AG20443 (cell line): ENCODE measurements at places on chromosomes 16 and 17.

DNA sequence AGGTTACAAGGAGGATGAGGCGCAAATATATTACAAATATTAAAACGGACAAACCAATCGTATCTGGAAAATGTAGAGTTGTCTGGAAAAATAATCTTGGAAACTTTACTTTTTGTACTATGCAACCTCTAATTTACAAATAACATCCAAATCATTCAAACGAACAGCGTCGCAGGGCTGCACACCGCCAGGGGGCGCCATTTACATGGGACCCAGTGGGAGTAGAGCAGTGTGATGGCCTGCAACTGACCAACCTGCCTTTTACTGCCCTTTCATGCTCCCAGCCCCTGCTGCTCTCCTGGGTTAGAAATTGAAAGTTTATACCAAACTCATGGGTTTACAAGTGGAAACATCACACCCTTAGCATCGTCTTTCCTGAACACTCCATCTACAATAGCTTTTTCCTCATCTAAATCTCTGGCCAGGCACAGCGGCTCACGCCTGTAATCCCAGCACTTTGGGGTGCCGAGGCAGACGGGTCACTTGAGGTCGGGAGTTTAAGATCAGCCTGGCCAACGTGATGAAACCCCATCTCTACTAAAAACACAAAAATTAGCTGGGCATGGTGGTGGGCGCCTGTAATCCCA, 10.0 kb downstream of the PITPNC1 start:
- peak; percentile 63 for DNase-seq

DNA sequence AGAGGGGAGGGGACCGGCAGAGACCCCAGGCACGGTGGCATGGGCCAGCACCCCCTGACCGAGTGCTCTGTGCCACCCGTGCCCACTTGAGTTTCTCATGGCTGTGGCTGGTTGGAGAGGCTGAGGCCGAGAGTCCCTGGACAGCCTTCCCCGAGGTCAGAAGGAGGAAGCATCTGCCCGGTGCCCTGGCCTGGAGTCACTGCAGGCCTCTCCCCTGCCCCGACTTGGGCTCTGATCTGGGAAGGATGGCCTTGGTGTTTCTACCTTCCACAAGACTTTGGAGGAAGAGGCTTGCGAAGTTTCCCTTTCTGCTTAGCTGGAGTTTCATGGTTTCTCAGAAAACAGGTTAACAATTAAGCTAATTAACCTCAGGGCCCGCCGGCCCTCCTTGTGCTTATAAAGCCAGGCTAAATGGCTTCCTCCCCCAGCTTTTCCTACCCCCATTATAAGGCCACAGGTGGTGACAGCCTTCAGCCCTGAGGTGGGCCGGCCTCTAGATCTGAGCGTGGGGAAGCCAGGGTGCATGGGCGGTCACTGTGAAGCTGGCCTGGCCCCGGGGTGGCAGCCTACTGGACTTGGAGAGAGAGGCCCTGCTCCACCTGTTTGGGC, 17.3 kb downstream of the LLGL2 start:
- no peak for DNase-seq

- DNase-seq = no peak
Observed at GRCh38 chr16:79788949-79789348, 188.4 kb upstream of the MAF start.

DNA sequence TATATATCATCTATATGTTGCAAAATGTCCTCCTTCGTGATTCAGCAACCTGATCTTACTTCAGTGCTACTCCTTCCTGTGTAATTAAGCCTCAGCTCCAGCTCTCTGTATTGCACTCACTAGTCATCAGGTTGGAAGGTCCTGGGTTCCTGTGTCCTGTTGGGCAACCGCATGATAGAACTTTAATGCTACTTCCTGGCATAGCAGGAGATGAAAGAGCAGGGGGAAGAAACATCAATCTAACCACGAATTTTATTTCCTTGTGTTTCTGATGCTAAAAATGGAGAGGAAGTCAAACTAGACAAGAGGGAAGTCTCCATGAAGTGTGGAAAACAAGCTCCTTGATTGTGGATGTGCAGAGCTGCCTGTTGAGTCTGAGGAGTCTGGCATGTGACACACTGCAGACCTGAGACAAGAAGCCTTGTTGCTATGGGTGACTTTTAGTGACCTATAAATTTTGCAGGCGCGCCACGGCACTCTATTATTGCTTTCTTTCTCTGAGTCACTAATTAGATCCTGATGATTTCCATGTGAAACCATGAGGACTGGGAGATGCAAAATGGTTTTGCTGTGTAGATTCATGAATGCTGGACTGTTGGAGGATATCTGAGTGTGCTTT, 25.6 kb downstream of the IGSF6 start:
- peak; percentile 87 for DNase-seq

DNA sequence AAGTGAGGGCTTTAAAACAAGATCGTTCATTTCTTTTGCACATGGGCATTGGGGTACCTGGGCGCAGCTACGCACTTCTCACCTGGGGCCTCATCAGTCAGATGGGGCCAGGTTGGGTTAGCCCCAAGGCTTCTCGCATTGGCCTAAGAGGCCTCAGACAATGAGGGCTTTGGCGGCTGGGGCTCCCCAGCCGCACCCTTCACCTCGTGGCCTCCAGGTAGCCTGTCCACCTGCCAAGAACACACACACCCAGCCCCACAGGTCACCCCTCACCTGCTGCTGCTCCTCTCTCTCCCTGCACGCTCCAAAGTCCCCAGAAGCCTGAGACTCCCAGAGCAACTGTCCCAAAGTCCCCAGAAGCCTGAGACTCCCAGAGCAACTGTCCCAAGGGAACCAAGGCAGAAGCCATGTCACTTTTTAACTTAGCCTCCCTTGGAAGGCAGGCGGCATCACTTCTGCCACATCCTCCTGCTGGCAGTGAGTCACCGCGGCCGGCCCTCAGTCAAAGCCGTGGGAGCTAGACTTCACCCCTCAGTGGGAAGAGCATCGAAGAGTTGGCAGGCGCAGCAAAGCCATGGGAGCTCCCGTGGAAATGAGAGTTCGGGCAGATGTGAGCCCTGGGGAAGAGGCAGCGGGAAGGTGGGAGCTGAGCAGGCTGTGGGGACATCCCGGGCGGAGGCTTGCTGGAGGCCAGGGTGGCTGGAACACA, 78.9 kb upstream of the PLCG2 start:
- DNase-seq = no peak

GRCh38 chr17:57485916-57486881, 229.9 kb downstream of the MSI2 start:
- no peak for DNase-seq

DNA sequence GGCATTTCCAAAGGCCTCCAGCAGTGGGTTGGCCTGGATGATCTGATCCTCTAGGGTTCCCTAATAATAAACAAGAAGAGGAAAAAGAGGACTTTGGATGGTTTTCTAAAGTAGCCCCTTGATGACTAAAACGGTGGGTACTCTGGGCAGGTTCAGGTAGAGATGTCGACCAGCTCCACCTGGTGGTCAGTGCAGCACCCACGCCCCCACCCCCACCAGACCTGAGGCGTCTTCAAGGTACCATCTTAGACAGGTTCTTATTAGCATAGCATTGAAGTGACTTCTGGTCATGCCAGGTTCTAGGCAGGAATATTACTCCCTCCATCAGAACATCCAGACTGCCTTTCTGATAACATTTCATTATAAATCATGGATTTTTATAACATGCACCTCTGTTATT, 15.0 kb downstream of the MYH13 start:
- no peak for DNase-seq
